Stimulated activated CD4-positive, alpha-beta T cell treated with anti-CD3 and anti-CD28 coated beads, Interleukin-1b, Interleukin-23, amount 100 ng/mL, for 1 hour (primary cell): ENCODE measurements at places on chromosomes 4 and X.
A peak's percentile ranks its signal among the peaks of the same experiment; 100 is the strongest.

- no peak for DNase-seq
Observed at GRCh38 chrX:129747533-129747932, 8.8 kb downstream of the XPNPEP2 start.

DNA sequence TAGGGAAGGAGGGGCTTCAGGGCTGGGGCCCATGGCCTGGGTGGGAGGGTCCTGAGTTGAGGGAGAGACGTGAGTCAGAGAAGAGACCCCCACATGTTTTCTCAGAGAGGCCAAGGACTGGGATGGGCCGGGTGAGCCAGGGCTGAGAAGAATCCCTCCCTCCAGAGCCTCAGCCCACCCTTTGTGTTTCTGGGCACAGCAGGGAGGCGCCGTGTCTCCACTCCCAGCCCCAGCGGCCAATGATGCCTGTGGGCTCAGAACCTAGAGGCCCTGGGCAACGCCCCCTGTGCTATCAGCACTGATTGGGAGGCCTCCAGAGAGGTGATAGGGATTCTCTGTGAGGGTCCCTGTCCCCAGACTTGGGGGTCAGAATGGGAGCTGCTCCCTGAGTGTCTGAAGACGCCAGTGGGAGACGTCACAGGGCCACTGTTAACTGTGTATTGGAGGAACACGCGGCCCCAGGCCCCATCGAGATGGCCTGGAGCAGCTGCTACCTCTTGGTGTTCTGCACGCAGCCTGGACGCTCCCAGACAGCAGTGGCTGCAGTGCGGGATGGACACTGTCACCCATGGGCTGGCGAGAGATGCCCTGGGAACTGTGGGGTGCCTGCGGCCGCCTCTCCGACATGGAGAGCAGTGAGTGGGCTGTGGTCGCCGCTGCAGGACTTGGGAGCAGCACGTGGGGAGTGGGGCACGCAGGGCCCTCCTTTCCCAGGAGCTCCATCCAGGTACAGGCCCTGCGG is 8.5 kb downstream of the FGFRL1 start:
- no peak for DNase-seq

GRCh38 chrX:105758754-105759153 is 63.6 kb upstream of the NRK start:
- DNase-seq, result no peak

GRCh38 chr4:37451656-37452055 is 207.1 kb downstream of the NWD2 start:
- DNase-seq, result no peak

DNA sequence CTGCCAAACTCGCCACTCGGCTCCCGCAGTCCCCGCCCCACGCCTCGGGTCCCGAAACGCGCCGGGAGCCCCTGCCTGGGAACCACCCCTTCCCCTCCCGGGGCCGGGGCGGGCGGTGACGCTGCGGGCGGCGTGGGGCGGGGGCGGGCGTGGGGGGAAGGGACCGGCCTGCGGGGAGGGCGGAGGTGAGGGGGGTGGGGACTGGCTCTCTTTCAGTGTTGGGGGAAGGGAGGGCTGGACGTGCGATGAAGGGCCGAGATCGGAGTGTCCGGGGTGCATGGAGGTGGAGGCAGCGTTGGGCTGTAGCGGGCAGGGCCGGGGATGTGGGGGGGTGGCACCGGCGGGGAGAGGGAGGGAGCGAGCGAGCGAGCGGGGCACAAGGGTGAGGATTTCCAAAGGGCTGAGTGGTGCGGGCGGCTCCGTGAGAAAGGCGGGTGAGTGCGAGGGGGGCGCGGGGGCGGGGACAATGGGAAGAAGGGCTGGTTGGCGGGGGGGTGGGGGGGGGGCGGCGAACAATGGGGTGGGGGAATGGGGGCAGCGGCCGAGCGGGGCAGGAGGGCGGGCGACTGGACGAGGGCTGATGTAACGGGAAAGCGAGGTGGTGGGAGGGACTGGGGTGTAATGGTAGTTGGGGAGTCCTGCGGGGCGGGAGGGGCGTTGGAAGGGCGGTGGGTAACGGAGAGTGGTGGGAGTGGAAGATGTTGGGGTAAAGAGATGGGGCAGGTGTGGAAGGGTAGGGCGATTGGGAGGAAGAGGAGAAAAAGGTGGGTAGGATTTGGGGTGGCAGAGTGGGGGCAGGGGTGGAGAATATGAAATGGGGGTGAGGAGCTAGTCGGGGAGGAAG is 578 bp downstream of the DCUN1D4 start:
- peak; percentile 38 for DNase-seq

- no peak for DNase-seq
Observed at GRCh38 chrX:100376576-100376975, 33.5 kb downstream of the PCDH19 start.

DNA sequence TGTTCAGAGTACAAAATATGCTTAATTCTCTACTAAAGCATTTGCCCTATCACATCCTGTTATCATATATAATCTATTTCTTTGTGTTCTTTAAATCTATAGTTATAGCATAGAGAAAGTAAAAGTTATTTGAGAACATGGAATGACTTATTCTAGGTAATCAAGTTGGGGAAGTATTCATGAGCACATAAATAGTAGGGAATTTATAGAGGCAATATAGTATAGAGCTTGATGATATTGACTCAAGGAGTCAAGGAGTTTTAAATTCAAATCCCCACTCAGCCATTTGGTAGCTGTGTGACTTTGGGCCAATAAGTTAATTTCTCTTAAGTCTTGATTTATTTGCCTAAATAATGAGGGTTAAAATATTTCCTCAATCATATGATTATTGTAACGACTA is 37.5 kb downstream of the PPP1R2C start:
- no peak for DNase-seq

DNA sequence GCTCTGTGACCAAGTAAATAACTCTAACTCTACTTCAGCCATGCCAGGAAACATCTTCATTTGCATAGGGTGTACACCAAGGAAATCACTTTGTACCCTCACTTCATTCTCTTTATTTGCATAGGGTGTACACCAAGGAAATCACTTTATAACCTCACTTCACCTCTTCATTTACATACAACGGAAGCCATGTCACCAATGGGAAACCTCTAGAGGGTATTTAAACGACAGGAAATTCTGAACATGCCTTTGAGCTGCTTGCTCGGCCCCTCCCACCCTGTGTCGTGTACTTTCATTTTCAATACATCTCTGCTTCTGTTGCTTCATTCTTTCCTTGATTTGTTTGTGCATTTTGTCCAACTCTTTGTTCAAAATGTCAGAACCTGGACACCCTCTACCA is 848.1 kb upstream of the FRG1 start:
- DNase-seq, result no peak
